Left ventricle myocardium inferior (tissue), 1 donor: ENCODE measurements at places on chromosomes 7 and 10.
A peak's percentile ranks its signal among the peaks of the same experiment; 100 is the strongest.

DNA sequence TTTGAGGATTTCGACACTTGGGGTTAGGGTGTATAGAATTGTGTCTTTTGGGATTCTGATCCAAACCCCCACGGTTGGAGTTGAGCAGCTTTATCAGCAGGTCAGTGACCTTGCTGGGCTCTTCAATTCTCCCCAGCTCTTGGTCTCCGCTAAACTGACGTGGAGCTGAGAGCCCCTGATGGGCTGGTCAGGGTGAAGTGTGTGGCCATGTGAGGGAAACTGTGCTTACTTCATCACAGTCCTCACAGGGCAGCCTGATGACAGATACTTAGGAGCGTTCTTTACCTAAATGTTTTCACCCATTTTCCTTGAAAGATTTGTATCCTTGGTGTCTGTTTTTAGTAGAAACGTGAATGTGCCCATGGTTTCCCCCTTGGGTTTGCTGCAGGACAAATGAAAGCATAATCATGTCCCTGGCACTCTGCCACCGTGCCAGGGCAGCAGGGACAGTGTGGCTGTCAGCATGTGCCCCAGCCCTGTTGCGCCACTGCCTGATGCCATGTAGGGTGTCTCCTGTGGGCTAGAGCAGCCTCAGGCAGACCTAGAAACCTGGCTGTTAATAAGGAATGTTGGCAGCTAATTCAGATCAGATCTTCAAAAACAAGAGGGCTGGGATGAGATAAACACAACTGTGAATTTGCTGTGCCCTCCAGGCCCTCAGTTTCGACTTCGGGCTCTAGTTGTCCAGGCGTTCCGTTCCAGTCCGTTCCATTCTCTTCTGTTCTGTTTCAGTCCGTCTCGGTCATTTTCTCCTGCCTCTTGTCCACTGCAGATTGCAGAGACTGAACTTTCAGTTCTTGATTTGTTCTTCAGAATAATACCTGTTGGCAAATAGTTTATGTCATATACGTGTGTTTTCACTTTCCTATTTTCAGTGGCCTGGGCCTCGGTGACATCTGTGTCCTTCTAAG, 96.8 kb downstream of the TRRAP start:
- DNase-seq: peak; percentile 75

DNA sequence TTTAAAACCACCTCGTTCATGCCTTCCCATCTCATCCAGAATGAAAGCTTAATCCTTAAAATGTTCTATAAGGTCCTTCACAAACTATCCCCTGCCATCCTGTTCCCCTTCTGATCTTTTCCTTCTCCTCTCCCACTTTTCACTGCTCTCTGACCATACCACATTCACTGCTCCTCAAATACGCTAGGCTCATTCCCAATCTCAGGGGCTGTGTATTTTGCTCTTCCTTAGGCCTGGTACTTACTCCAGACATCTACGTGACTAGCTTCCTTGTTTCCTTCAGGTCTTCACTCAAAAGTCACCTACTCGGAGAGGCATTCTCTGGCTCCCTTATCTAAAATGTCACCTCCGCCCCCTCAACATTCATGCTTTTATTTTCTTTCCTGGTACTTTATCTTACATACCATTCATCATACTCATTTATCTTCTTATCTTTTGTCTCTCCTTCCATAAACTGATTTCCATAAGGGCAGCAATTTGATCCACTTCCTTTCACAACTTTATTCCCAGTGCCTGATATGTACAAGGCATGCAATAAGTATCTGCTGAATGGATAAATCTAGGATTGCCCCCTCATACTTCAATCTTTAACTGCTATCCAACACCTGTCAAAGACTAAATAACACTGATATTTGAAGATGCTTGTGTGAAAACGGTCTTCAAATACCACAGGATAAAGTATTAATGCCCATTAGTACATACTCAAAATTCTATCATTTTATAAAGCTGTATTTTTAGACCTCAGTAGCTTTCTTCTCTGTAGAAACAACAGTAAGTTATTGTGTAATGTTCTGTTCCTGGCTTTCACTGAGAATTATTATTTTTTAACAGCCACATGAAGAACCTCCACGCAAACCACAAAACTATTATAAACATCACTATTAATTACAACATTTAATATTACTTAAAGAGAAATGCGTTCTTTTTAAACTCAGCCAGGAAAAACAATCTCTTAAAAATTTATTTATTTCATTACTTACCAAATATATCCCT, 27.0 kb downstream of the JMJD1C start:
- no peak for DNase-seq

DNA sequence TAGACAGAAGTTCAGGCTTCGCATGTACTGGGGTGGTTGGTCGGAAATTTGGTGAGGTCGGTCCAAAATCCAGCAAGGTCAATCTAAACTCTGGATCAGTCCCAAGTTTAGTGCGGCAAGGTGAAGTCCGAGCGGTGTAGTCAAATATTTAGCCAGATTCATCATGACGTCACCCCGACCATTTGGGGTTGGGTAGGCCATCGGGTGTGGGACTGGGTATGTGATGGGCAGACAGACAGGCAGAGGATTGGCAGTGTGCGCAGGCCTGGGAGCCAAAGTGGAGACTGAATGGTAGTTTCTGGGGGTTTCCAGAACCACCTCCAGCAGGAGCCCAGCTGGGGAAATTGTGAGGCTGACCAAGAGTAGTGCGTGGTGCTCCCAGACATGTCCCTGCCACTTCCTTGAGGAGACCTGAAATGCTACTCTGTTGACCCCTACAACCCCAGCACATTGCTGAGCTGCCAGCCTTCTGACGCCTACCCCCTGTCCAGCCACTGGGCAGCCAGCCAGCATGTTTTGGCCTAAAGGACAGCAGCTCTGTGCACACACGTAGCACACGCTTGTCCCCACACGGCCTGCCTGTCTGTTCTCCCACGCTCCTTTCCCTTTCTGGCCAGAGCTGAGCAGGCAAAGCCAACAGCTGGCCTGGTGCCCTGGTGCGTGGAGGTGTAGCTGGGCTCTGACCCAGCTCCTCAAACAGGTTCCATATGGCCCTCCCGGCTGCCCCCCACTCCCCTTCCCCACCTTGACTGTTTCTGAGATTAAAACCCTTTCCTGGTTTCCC, 55.9 kb downstream of the FAM241B start:
- peak; percentile 75 for DNase-seq

DNA sequence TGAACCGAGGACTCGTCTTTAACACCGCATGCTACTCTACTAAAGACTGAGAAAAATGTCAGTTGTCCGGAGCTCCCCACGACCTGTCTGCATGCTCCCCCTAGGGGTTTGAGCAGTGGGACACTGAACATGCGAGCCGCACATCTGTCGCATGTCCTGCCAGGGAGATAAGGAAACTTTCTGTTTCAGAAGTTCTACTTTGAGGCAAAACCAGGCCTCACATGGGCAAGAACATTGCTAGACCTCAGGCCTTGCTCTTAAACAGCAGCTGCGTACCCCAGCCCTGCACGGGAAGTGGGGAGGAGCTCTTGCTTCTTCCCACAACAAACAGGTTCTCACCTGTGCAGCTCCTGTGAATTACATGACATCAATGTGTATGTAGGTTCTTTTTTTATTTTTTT, 30.3 kb upstream of the HERPUD2 start:
- DNase-seq: no peak

DNA sequence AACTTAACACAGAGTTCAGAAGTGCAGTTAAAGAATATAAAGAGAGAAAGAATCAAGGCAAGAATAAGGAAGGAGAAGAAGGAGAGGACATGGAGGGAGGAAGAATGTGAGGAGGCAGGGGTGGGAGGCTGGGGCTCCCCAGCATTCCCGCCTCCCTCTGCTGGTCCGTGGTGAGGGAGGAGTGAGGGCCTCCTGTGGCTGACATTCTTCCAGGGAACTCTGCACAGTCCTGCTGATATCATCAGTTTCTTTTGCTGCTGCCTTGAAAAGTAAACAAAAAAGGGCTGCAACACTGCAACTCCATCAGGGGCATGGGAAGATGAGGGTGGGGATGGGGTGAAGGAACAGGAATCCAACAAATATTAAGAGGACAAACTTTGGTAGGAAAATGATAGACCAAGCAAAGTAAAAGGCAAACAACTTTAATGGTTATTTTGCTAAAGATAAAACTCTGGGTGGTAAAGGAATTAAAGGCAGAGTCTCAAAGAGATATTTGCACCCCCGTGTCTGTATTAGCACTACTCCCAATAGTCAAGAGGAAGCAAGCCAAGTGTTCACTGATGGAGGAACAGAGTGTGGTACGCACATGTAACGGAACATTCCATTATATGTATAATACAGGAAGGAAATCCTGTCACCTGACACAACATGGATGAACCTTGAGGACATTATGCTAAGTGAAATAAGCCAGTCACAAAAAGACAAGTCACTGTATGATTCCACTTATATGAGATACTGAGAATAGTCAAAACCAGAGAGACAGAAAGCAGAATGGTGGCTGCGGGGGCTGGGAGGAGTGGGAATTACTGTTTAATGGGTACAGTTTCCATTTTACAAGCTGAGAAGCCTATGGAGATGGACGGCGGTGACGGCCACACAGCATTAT, 8.0 kb upstream of the SPOCK2 start:
- no peak for DNase-seq

GRCh38 chr7:37352251-37352880, 96.3 kb downstream of the ELMO1 start:
- DNase-seq: no peak

DNA sequence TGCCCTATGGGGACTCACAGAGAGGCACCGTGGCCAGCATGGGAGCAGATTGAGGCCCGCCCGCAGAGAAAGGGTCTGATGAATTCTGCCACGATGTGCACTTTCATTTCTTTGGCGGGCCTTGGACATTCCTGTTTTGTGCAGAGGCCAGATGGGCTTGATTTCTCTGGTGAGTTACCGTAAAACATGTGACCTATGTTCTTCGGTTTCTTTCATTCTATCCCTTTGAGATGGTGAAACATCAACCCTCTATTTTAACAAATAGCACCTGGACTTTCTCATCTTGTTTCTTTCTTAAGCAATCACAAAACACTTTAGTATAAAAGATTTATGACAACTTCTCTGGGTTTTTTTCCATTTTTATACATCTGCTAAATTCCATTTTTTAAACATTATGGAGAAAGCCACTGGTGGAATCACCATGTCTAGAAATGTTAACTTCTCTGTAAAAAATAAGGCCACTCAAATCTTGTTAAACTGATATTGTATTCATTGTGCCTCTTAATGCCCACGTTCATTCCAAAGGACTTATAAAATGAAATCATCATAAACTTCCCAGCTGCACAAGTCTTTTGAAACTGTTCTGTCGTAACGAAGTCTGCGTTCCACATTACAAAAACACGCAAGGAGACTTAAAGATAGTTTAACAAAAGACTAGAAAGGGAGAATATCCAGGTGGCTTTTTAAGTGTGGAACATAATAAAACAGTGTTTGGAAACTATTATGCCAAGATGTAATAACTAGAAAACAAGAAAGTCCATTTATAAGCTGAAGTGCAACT, 21.4 kb upstream of the ODAD2 start:
- DNase-seq: no peak

GRCh38 chr7:27196287-27196767, 3.6 kb downstream of the HOXA13 start:
- peak; percentile 83 for DNase-seq

GRCh38 chr10:29486433-29486832, 148.3 kb downstream of the SVIL start:
- no peak for DNase-seq

DNA sequence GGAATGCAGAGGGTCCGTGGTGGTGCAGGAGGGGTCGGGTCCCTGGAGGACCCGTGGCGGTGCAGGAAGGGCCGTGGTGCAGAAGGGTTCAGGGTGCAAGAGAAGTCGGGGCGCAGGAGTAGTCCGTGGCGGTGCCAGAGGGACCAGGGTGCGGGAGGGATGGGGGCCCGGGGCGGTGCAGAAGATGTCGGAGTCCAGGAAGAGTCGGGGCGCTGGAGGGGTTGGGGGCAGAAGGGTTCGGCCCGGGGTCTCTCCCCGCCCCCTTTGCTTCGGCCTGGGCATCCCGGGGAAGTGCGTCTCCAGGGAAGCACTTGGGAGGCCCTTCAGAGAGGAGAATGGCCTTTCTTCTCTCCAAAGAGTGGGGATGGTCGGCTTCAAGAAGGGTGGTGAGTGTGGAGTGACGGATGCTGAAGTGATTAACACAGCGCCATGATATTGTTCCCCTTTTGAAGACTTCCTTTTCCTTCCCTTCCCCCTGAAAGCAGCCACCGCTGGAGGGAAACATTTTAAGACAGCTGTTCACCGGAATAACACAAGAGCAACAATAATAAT, 997 bp downstream of the WDR37 start:
- DNase-seq: peak; percentile 22

GRCh38 chr10:101493782-101494281, 94.2 kb downstream of the POLL start:
- DNase-seq: no peak

- DNase-seq: no peak
Measured at GRCh38 chr7:85554236-85555178, 367.7 kb upstream of the SEMA3D start.

- DNase-seq: no peak
Measured at GRCh38 chr10:77049896-77050295, 587.7 kb downstream of the KCNMA1 start.

GRCh38 chr10:25944771-25945170, 10.7 kb downstream of the MYO3A start:
- DNase-seq: no peak

- no peak for DNase-seq
Measured at GRCh38 chr7:122686360-122686878, 12.5 kb downstream of the RNF133 start.

DNA sequence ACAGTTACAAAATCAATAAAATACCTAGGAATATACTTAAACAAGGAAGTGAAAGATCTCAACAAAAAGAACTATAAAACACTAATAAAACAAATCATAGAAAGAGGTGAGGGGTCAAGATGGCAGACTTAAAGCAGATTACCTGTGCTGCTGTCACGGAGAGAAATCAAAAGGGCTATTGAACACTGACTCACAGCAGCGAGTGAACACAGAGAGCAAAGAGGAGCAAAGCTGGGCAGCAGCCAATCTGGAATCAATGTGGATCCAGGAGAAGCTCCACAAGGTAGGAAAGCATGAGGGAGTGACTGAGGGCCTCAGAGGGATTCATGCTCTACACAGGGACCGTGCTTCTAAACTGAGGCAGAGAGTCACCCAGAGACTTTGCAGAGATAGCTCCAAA, 562.0 kb upstream of the SEMA3D start:
- no peak for DNase-seq

DNA sequence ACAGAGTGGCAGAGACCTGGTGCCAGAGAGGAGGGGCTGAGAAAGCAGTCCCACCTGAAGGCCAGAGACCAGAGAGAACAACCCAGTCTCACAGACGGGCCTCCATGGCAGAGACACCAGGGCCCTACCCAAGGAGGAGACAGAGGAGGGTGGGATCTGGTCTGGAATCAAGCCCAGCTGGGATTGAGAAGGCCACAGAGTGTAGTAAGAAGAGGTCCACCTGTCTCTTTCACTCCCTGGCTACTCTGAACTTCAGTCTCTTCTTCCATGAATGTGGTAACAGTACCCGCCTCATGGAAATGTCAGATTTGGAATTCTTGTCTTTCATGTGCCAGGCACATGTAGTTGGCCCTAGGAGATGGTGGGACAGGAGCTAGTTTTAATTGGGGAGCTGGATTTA, 55.6 kb downstream of the CLIP2 start:
- no peak for DNase-seq
